PC-3 (cell line): ENCODE measurements at places on chromosomes 13 and 19. TPM values are rescaled to one million over a fixed set of nuclear protein-coding genes. Genes with fewer than 3 reads are reported as not detected.

Gene SELENOV
- total RNA-seq: not detected in 2 replicates

Gene ZNF135
- not detected in 2 replicates for total RNA-seq

Gene AP1M2
- 43.9 and 50.0 TPM in 2 replicates for total RNA-seq

DNA sequence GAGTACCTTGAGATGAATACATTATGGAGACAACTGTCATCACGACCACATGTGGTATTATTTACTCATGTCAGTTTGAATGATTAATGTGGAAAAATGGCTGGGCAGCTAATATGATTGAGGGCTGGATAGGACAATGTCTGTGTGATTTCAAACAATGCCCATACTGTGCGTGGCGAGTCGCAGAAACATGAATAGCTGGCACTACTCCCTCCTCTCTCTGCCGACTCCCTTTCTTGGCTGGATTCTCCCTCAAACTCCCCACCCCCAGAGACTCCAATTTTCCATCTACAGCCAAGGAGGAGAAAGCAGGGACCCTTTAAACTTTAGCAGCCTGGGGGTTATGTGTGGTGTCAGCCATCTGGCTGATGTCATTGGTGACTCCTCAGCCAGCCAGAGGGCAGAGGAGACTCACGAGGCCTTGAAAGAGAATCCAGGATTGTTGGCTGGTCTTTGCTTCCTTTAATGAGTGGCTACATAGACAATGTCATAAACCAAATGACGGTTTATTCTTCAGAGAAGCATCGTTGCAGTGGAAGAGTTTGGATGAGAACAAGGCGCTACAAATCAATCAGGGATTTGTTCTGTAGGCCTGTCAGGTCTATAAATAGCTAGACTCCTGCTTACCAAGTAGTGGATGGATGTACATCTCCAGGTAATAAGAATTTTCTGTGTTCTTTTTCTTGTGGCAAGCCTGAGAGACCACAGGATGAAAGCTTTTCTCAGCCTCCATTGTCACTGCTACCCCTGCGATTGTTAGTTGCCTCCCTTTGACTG, 165.6 kb downstream of the DLEU7 start:
- DNase-seq: peak; percentile 37
- H3K36me3 ChIP-seq: no peaks in the 10 kb centered on the region
- peaks cover 30% of the 10 kb centered on the region for H3K4me1 ChIP-seq
- peak overlapping the region; percentile 34; the same call in 1 of the 2 replicates for H3K27ac ChIP-seq
- no peak overlapping the region for H3K4me3 ChIP-seq

DNA sequence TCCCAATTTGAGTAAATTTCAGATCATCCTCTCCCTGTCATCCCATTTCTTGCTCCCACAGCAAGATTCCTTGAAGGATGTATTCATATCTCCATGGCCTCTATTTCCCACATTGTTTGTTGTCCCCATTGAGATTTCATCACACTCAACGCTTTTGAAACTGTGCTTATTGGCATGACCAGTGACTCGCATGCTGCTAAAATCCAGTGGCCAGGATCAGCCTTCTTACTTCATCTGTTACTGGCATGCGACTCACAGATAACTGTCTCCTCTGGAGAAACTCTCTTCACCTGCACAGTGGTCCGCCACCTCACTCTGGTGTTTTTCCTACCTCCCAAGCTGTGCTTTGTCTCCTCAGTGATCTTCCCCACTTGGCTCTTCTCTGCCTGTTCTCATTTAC, 95.8 kb downstream of the WASF3 start:
- peaks cover 5% of the 10 kb centered on the region for H3K27me3 ChIP-seq
- no peak overlapping the region for H3K4me3 ChIP-seq
- no peak overlapping the region for H3K27ac ChIP-seq

DNA sequence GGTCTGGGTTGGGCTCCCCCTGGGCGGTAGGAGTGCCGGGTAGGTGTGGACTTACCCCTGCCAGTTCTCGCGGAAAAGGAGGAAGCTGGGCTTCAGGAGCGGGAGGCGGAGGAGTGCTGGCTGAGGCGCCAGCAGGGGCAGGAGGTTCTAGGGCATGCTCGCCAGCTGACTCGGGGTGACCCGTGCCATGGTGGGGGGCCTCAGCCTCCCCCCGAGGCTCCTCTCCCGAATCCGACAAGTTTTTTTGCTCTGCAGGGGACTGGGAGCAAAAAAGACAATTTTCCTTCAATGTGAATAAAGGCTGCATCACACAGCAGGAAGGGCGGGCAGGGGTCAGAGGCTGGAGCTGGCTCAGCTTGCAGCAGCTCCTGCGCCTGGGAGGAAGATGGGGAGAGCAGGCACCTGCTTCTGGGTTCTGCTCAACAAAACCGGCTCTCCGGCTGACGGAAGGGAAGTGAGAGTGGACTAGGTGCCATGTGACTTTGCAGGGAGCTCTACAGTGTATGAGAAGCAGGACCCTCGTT, 26.5 kb downstream of the RANBP3 start:
- no peak overlapping the region for H3K27ac ChIP-seq
- no peaks in the 10 kb centered on the region for H3K4me1 ChIP-seq
- DNase-seq: no peak
- peaks cover 21% of the 10 kb centered on the region for H3K36me3 ChIP-seq
- H3K4me3 ChIP-seq: no peak overlapping the region

DNA sequence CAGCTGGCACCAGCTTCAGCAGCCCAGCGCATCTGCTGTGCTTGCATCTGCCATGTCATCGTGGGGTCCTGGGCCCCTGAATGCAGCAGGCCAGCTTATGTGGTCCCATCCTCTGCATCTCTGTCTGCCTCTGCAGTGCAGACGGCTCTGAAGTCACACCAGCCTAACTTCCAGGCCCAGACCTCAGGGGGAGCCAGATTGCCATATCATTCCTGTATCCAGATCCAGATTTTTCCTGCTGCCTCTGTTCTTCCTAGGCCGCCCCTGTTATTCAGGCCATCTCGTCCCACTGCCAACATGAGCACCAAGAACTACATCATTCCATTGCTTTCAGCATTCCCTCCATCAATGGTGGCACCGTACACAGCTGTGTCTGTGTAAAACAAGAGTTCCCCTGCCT, 571.6 kb downstream of the UQCRFS1 start:
- H3K36me3 ChIP-seq: no peaks in the 10 kb centered on the region
- DNase-seq: no peak
- H3K27ac ChIP-seq: no peak overlapping the region
- H3K27me3 ChIP-seq: no peaks in the 10 kb centered on the region
- no peak overlapping the region for H3K4me3 ChIP-seq

DNA sequence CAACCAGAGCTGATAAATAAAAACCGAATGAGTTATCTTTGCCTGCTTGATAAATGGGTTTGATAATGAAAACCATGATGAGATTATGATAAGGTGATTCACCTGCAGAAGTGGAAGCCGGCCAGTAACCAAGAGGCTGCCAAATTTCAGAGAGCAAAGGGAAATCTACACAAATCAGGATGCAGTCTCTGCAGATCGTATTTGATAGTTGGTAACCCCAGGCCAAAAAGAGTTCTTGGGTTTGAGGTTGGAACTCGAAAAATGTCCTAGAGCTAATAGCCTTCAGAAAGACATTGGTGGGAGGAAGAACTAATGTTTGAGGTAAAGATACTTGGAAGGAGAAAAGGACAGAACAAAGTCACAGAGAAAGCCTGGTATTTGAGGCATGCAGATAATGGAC, 9.6 kb upstream of the LATS2 start:
- DNase-seq: peak; percentile 48
- no peak overlapping the region for H3K27ac ChIP-seq
- no peak overlapping the region for H3K4me3 ChIP-seq
- no peaks in the 10 kb centered on the region for H3K36me3 ChIP-seq

- H3K4me3 ChIP-seq: no peak overlapping the region
- peaks cover 56% of the 10 kb centered on the region for H3K27me3 ChIP-seq
- H3K27ac ChIP-seq: no peak overlapping the region
- no peaks in the 10 kb centered on the region for H3K36me3 ChIP-seq
- H3K4me1 ChIP-seq: no peaks in the 10 kb centered on the region
- DNase-seq: no peak
Observed at GRCh38 chr13:78599645-78600279, 3.6 kb downstream of the POU4F1 start.

DNA sequence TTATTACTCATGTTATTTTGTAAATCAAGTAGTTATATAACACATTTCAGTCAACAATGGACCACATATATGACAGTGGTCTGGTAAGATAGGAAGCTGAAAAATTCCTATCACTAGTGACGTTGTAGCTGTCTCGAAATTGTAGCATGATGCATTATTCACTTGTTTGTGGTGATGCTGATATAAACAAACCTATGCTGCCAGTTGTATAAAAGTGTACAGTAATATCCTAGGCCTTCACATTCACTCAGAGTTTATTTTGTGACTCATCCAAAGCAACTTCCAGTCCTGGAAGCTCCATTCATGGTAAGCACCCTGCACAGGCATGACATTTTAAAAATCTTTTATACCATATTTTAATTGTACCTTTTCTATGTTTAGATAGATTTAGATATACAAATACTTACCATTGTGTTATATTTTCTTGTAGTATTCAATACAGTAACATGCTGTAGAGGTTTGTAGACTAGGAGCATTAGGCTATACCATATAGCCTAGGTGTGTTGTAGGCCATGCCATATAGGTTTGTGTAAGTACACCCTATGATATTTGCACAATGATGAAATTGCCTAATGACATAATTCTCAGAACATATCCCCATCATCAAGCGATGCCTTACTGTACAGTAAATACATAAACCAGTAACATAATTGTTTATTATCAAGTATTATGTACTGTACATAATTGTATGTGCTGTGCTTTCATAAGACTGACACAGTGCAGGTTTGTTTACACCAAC, 49.3 kb downstream of the IFT88 start:
- no peaks in the 10 kb centered on the region for H3K27me3 ChIP-seq
- H3K27ac ChIP-seq: peak overlapping the region; percentile 48
- H3K4me1 ChIP-seq: peaks cover 14% of the 10 kb centered on the region

DNA sequence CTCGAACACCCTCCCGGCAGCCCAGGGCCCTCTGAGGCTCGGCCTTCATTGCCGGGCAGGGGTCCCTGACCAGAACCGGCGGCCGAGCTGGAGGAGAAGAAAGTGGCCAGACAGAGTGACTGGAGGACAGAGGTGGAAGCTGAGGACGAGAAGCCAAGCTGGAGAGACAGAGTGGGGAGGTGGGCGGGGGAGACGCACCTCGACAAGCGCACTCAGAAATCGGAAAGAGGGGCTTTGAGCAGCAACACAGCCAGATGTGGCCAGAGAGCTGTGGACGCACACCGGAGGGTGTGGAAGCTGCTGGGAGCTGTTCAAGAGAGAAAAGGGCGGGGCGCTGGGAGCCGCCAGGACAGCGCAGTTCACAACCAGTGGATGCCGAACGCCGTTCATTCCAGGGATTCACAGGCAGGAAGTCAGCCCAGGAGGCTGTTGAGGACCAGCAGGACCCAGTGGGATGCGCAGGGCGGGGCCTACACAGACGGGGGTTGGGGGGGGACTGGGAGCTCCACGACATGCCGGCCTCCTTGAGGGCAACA, 28.2 kb upstream of the C13orf46 start:
- no peak overlapping the region for H3K27ac ChIP-seq
- H3K36me3 ChIP-seq: no peaks in the 10 kb centered on the region
- no peaks in the 10 kb centered on the region for H3K27me3 ChIP-seq
- H3K4me1 ChIP-seq: peaks cover 11% of the 10 kb centered on the region
- no peak overlapping the region for H3K4me3 ChIP-seq

- no peaks in the 10 kb centered on the region for H3K36me3 ChIP-seq
- H3K4me1 ChIP-seq: no peaks in the 10 kb centered on the region
- no peaks in the 10 kb centered on the region for H3K27me3 ChIP-seq
- no peak overlapping the region for H3K27ac ChIP-seq
Observed at GRCh38 chr13:105327581-105328126, 1207.8 kb downstream of the EFNB2 start.

GRCh38 chr13:22744688-22745452, 435.9 kb upstream of the SGCG start:
- H3K4me1 ChIP-seq: no peaks in the 10 kb centered on the region
- no peaks in the 10 kb centered on the region for H3K36me3 ChIP-seq
- no peak overlapping the region for H3K4me3 ChIP-seq

DNA sequence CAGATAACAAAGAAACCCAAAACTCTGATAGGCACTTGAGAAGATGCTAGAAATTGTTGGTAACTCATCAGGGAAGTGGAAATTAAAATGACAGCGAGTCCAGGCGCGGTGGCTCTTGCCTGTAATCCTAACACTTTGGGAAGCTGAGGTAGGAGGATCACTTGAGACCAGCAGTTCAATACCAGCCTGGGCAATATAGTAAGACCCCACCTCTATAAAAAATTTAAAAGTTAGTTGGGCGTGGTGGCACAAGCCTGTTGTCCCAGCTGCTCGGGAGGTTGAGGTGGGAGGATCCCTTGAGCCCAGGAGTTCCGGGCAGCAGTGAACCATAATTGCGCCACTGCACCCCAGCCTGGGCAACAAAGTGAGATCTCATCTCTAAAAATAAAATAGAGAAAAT, 2.6 kb upstream of the RYR1 start:
- no peaks in the 10 kb centered on the region for H3K27me3 ChIP-seq
- no peak for DNase-seq
- no peak overlapping the region for H3K4me3 ChIP-seq
- H3K27ac ChIP-seq: no peak overlapping the region

GRCh38 chr19:2454962-2455850, 1.6 kb downstream of the LMNB2 start:
- H3K4me1 ChIP-seq: peaks cover 11% of the 10 kb centered on the region; the same call in 1 of the 2 replicates
- no peak for DNase-seq
- H3K4me3 ChIP-seq: peak overlapping the region; percentile 93
- H3K36me3 ChIP-seq: no peaks in the 10 kb centered on the region
- no peaks in the 10 kb centered on the region for H3K27me3 ChIP-seq

DNA sequence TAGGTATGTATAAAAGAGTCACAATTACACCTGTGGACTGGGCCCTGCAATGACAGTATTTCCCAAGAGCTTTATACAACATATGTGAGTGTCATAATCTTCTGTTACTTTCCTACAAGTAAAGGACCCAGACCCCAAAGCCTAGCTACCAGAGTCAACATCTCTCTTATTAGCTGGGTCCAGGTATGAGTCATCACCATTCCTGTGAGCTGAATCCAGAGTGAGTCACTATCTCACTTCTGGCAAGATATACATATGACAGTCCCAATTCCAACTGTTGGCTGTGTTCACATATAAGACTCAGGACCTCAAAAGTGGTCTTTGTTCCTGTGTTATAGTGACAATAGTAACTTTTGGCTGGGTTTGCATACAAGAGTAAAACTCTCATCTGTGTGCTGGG, 46.7 kb downstream of the ZNF729 start:
- no peaks in the 10 kb centered on the region for H3K27me3 ChIP-seq
- no peaks in the 10 kb centered on the region for H3K36me3 ChIP-seq
- H3K27ac ChIP-seq: no peak overlapping the region
- DNase-seq: peak; percentile 56

- H3K36me3 ChIP-seq: no peaks in the 10 kb centered on the region
- H3K27ac ChIP-seq: no peak overlapping the region
- H3K4me1 ChIP-seq: no peaks in the 10 kb centered on the region
- no peak for DNase-seq
- no peaks in the 10 kb centered on the region for H3K27me3 ChIP-seq
Observed at GRCh38 chr13:90027409-90027808, 1320.1 kb upstream of the MIR17HG start.

DNA sequence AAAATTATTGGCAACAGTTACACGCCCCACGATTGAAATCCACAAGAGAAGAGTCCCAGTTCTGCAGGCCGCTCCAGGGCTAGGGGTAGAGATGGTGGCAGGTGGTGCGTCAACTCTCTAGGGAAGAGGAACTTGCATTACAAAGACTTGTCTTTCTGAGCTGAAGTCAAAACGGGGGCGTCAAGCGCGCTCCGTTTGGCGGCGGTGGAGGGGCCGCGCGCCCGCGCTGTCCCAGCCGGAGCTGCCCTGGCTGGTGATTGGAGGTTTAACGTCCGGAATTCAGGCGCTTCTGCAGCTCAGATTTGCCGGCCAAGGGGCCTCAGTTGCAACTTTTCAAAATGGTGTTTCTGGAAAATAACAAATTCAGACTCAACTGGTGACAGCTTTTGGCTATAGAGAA, 38.9 kb downstream of the SOX1 start:
- H3K4me3 ChIP-seq: no peak overlapping the region
- H3K4me1 ChIP-seq: no peaks in the 10 kb centered on the region
- H3K27me3 ChIP-seq: peaks cover 11% of the 10 kb centered on the region
- no peaks in the 10 kb centered on the region for H3K36me3 ChIP-seq
- H3K27ac ChIP-seq: no peak overlapping the region
